Endothelial cell (in vitro differentiated cells): ENCODE measurements at places on chromosomes 5 and 9.

GRCh38 chr5:173971681-173972345 lies 17.2 kb upstream of the C5orf47 start:
- DNase-seq: no peak

- peak; percentile 1 for DNase-seq
These were observed 66.7 kb downstream of the MRPL36 start for GRCh38 chr5:1732945-1733344.

- DNase-seq: no peak
These were observed 151.9 kb upstream of the ZNF618 start for GRCh38 chr9:113724202-113724601.

- no peak for DNase-seq
These were observed 110.8 kb upstream of the GRIN3A start for GRCh38 chr9:101849102-101849707.

DNA sequence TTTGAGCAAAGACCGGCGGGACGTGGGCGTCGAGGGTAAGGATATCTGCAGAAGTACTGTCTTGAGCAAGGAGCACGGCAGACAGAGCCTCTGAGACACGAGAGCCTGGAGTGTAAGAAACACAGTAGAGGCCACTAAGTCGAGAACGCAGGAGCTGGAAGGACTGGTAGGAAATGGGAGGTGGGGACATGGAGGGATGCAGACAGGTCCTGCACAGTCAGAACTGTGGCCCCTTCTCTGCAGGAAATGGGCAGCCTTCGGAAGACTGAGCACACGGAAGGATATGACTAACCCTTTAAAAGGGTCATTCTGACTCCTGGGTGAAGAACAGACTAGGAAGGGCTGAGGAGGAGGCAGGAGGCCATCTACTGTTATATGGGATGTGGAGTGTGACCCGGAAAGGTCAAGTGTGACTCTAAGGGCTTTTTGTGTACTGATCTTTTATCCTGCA lies 1.4 kb upstream of the CAMSAP1 start:
- DNase-seq: no peak

- DNase-seq: no peak
These were observed 3.1 kb downstream of the PTGES2 start for GRCh38 chr9:128124451-128124850.
